H4 (cell line): ENCODE measurements at places on chromosomes 2 and 18.
A peak's percentile ranks its signal among the peaks of the same experiment; 100 is the strongest.

- peak; percentile 88 for DNase-seq
Observed at GRCh38 chr18:44826418-44827259, 146.0 kb downstream of the SETBP1 start.

DNA sequence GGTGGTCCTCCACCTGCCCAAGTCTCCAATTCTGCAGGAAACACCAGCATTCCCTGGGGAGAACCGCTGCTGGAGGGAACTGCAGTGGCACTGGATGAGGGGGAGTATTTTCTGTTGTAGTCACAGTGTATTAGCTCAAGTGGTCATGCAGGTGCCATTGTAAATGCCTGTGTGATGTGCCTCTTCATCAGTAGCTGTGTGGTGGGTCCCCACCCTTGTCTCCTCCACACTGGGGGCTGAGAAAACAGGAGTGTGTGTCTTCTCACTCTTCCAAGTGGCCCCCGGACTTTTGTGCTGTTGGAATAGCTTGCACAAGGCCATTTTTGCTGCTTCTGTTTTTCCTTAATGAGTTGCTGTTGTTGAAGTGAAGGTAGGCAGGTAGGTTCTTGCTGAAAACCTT is 8.7 kb downstream of the NCK2 start:
- DNase-seq, result no peak

DNA sequence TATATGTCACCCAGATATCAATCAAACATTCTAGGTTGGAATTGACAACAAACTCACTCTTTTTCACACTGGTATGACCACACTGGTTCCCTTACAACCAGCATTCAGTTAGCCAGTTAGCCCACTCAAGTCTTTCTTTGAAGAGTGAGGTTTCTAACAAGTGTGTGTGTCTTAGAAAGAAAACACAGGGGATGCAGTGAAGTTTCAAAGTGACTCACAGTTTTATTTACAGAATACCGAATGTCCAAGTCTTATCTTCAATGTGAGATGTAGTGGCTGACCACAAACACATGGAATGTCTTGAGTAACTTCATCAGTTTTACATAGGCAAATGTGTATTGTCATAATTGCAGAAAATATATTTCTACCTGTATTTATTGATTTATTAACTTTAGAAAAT is 274.7 kb upstream of the HNMT start:
- DNase-seq, result peak; percentile 36

DNA sequence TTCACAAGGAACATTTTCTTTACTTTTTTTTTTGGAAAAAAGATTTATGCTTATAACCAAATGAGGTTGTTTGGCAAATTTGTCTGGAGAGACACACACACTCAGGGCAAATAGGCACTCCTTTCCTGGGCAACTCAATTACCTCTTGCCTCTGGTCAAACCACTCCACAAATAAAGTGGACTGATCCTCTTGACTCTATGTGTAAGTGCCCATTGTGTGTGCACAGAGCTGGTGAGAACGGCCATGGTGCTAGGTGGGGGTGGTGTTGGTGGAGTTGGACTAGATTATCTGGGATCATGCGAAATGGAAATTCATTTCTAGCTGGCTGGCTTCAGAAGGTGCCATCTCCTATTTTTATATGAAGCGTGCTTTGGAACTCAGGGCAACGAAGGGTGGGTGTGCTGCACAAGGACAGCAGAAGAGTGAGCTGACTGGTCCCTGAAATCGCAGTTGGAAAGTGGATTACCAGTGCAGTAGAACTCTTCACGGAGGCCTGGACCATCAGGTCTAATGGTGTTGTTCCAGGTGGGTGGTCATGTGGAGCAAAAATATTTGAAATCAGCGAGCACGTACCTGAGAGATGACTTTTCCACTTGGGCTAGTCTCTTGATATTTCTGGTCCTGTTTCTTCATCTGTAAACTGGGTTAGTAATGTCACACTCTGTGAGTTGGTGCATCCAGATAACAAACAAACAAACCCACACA is 149.9 kb downstream of the RPIA start:
- no peak for DNase-seq

GRCh38 chr2:156748221-156748620 is 312.0 kb downstream of the GPD2 start:
- DNase-seq, result no peak

DNA sequence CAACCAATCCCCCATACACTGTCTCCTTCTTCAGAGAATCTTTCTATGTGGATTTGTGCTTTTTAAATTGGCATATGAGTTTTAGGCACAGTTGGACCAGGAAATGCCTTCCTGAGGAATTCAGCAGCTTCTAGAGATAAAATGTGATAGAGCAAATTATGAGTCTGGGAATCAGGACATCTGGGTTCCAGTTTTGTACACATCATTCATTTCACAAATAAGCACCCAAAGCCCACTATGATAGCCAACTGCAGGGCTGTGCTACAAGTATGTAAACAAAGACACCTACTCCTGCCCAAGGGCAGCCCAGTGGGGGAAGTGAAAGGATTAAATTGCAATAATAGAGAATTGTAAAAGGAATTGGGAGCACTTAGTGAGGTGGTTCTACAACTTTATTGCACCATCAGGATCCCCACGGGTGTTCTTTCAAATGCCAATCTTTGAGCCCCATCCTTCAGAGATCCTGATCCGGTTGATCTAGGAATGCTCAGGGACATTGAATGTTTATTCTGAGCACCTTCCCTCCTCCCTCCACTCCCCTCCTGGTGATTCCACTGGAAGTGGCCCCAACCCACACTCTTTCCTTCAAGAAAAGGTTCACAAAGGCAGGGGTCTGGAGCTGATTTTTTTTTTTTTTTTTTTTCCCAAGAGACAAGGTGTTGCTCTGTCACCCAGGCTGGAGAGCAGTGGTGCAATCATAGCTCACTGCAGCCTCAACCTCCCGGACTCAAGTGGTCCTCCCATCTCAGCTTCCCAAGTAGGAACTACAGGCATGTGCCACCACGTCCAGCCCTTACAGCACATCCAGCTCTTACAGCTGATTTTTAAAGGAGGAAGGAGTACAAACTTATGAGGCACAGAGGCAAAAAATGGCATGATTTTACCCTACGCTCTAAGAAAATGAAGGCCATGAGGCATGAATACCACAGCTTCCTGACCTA is 11.1 kb upstream of the KCMF1 start:
- peak; percentile 25 for DNase-seq
